ENCODE measurements at places on chromosomes 12 and 14.

DNA sequence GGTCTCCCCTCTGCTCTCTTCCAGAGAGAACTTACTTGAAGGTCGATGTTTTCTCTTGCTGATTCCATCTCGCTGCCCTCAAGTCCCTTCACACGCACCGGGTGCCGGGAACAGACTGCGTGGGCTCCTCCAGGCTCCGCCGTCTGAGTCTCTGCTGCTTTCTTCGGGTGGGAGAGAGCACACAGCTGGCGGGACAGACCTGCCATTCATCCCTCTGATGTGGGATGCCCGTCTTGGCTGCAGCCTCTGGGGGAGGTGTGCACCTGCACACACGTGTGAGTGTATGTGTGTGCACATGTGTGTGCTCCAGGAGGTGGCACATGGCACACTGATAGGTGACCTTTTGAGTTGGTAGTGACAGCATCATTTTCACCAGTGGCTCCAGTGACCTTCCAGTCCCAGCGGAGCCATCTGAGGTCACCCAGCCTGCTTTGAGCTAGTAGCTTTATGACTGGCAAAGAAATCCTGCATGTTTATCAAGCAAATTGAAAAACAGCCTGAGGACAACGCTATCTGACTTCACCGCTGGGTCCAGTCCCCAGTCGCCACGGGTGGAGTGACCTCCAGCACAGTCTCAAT, at the start of gene NINJ2:
TSS of gene NINJ2 (minus strand) at position 153 of the 579 bp plus-strand sequence. CDS start at position 68, 85 bp downstream.
- DNase-seq, result no peak

- no peak for DNase-seq
Measured at GRCh38 chr12:1838205-1838993, 18.0 kb downstream of the LRTM2 start.

DNA sequence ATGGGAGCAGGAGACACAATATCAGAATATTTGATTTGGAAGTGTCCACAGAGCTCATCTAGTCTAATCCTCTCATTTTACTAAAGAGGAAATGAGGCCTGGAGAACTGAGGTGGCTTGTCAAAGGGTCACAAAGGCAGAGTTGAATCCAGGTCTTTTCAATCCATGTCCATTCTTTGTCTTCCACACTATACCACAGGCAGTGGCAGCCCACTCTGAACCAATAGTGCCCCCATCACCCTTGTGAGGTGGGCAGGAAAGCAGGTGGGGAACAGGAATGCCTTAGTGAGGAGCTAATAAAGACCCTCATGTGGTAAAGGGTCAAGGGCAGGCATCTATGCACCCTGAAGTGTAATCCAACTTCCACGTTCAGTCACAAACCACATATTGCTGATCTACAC, 134.8 kb upstream of the EGLN3 start:
- DNase-seq, result no peak

GRCh38 chr12:10614056-10614370, 604 bp upstream of the MAGOHB start:
- DNase-seq, result no peak

GRCh38 chr12:42145197-42145549, 499 bp upstream of the GXYLT1 start:
- DNase-seq, result peak; percentile 37

DNA sequence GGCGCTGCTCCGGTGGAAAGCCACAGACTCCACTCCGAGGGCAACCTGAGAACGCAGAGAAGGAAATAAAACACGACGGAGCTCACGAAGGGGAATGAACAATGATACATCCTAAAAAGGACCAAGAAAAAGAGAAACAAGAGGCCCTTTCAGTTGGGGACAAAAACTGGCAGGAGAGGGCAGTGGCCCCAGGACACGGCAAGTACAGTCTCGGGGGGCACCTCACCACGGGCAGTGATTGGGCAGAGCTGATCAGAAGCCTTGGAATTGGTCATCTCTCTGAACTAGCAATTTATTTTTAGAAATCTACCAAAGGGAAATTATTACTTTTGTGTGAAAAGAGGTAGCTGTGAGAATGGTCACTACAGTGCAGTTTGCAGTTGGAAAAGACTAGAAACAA, 27.9 kb downstream of the CCDC92 start:
- DNase-seq, result no peak

GRCh38 chr12:3885277-3886094, 12.3 kb upstream of the PARP11 start:
- peak; percentile 61 for DNase-seq

DNA sequence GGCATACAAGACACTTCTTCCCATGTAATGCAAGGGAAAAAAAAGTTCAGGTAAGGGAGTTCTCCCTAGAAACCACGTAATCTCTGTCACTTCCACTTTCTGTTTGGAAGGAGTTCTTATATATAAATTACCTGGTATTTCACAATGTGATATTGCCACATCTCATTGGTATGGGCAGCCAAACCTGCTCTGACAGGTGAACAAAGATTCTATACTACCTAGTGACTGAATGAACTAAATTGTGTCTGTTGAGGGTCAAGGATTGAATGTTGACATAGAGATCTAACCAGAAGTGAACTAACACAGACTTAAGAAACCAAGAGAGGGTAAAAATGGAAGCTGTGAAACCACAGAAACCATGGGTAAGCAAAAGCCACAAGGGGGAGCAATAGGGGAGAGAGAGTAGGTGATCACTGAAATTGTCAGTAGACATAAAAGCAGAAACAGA, 161.3 kb downstream of the RPL10L start:
- DNase-seq, result peak; percentile 5

DNA sequence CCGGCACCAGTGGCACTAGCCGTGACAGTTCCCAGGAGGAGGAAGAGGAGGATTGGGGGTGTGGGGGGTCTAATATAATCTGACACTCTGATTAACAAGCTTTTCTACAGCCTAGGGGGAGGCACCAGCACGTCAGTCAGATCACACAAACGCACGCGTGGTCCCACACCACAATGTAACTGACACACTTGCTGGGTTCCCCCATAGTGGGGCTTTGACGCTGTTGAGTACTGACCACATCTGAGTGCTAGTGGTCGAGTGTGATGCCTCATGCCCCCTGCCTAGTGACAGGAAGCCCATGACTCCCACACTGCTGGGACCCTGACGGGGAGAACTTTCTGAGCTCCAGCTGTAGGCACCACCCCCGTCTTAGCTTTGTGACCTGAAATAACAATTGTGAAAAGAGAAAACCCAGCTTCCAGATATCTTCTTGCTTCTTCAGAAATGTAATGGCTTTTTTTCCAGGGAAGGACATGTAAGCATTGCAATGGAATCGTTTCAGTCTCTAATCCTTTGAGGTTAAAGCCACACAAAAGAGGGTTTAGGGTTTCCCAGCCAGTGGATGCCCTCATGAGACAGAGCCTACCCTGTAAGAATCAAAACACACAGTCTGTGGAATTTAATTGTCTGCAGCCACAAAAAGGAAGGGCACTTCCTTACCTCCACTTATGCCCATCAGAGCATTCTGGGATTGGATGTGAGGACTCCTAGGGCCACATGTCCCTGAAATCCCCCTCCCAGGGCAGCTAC, 183.9 kb downstream of the PIWIL1 start:
- DNase-seq, result no peak

DNA sequence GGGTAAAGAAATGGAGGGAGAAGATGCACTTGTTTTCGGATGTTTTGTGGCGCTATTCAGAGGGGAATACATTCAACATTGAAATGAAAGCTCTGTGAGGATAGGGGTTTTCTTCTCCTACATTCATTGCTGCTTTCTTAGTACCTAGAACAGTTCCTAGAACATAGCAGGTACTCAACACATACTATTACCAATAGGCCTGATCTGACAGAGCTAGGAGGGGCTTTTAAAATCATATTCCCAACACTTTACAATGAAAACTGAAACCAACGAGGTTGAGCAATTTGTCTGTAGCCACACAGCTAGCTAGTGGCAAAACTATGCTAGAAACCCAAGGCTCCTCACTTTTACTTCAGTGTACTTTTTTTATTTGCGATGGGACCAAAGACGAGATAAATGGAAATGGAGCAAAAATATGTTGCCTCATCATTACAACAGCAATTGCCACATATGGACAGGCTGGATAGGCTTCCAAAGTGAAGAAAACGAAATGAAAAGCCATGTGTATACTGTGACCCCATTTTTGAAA, 23.1 kb upstream of the IL22 start:
- DNase-seq, result no peak

DNA sequence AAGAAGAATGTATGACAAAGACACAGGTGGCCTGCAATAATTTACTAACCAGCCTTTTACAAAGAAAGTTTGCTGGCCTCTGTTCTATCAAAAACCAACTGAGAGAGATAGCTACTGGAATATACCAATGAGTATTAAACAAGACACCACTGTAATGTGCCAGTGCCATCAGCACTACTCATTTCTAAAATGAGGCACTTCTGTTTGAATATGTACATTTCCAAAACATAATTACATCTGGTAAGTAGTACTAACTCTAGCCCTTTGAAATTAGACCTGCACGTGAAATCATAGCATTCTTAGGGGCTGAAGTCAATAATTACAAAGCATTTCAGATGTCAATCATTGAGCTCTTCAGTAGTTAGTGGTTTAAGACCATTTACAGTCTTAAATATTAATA, 6.9 kb upstream of the SYCP3 start:
- no peak for DNase-seq

- DNase-seq, result no peak
Measured at GRCh38 chr12:64268409-64268808, 46.3 kb upstream of the KICS2 start.

GRCh38 chr14:88188745-88189416, 134.2 kb downstream of the KCNK10 start:
- no peak for DNase-seq

- peak; percentile 36 for DNase-seq
Measured at GRCh38 chr12:2624543-2625288, 170.1 kb upstream of the FKBP4 start.

GRCh38 chr12:54017027-54017788, 8.4 kb downstream of the HOXC8 start:
- DNase-seq, result no peak

GRCh38 chr14:26849514-26849913, 251.7 kb upstream of the NOVA1 start:
- no peak for DNase-seq

GRCh38 chr14:30525833-30526232, 33.1 kb upstream of the G2E3 start:
- DNase-seq, result no peak

DNA sequence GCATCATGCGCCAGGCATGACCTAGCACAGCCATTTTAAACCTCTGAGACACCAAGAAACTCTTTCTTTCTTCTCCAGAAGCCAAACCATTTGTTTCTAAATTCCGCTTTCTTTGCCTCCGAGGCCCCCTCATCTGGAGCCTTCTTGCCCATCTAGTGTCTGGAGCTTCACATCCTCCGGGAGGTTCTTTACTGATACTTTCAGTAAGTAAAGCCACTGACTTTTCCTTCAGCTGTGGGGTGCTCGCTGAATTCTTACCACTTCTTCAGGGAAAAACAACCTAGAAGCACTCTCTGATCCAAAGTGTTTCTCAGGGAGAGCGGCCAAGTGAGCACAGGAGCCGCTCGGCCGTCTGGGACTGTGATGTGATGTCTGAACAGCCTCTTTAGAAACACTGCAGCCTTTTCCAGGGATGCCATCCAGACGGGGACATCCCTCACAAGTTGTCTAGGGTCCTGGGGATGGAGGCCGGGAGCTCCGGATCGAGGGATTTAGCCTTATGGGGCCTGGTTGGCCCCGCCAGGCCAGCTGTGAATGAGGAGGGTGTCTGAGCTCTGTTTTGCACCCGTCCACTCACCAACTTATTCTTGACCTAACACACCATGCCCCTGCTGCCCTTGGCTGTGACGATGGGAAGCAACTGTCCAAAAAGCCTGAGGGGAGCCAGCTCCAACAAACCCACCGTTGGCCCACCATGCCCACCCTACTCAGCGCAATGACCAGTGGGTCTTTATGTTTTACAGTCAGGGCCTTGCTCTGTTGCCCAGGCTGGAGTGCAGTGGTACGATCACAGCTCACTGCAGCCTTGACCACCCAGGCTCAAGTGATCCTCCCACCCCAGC, 160.6 kb downstream of the ZFP36L1 start:
- no peak for DNase-seq

DNA sequence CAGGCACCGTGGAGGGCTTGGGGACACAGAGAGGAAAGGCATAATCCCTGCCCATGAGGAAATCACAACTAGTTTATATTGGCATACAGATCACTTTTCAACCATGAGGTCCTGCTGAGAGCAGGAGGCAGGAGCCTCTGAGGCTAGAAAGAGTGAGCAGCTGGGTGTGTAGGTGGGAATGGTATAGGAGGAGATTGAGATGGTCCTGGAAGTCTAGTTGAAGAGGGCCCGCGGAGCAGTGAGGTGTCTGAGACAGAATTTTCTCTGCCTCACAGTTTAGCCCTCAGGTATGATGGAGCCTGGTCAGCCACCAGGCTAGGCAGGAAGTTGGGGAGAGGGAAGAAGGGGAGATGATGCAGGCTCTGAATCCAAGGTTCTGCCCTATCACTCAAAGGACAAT, 54.7 kb upstream of the JDP2 start:
- DNase-seq, result no peak

- DNase-seq, result no peak
Measured at GRCh38 chr12:91196436-91196835, 13.8 kb upstream of the DCN start.

- DNase-seq, result no peak
Measured at GRCh38 chr14:76916040-76916715, 90.0 kb downstream of the LRRC74A start.

GRCh38 chr14:91977884-91978283, 30.4 kb upstream of the FBLN5 start:
- no peak for DNase-seq

DNA sequence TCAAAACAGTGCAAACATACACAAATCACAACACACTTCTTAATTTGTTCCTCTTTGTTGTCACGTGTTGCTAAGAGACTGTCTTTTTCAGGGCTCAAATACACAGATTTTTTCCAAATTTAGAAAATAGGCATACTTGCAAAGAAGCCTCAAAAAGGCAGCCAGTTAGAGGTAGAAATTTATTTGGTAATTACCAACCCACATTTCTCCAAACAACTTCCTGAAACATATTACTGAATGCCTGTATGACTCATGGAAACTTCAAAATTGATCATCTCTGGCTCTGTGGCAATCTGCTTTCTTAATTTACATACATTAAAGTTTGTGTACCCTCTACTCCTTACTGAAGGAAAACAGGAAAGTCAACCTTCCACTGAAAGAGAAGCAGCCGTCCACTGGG, 36.4 kb downstream of the PPM1H start:
- DNase-seq, result no peak

DNA sequence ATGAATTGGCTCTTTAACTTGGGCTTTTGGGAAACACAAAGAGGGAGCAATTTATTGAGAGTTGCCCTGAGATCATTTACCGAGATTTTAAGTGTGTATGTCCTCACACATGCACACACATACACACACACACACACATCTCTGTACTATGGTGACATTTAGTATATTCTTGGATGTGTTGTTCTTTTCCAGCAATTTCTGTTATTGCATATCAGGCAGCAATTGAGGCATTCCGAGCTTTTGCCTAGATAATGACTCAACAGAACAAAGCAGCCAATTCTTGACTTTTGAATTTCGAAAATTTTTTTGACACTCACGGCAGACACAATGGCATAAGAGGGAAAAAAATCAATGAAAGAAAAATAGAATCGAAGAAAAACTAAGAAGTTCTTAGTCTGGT, 248.5 kb downstream of the DUSP6 start:
- no peak for DNase-seq

Measured in neuronal stem cell (in vitro differentiated cells).